Stimulated activated CD8-positive, alpha-beta memory T cell treated with anti-CD3 and anti-CD28 coated beads, Interleukin-4, amount 100 ng/mL, for 1 hour (primary cell): ENCODE measurements at places on chromosomes 13 and 19.

GRCh38 chr19:56348289-56348877 lies 33.7 kb upstream of the ZSCAN5A start:
- DNase-seq, result no peak

- DNase-seq, result no peak
These were observed 51.3 kb upstream of the TSC22D1 start for GRCh38 chr13:44627441-44627840.

- no peak for DNase-seq
These were observed 265.9 kb downstream of the MYO16 start for GRCh38 chr13:108895220-108895704.

DNA sequence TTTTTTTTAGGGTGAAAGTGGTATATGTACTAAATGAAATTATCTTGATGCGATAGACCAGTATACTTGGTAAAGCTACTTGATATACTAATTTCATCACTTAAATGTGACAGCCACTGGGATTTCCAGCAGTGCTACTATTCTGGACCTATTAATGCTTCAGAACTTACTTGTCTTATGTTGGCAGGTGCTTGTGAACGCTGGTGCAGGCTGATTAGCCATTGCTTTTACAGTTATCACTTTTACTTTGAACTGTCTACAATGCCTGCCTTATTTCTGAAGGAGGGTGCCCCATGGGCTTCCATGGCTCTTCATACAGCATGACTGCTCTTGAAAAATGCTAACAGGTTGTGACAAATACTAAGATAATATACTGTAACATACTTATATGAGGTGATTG lies 294.7 kb downstream of the GPC6 start:
- no peak for DNase-seq

GRCh38 chr19:45123440-45123850 lies 30.5 kb downstream of the PPP1R37 start:
- DNase-seq, result no peak

- no peak for DNase-seq
These were observed 154.5 kb upstream of the SOX1 start for GRCh38 chr13:111912453-111912866.

DNA sequence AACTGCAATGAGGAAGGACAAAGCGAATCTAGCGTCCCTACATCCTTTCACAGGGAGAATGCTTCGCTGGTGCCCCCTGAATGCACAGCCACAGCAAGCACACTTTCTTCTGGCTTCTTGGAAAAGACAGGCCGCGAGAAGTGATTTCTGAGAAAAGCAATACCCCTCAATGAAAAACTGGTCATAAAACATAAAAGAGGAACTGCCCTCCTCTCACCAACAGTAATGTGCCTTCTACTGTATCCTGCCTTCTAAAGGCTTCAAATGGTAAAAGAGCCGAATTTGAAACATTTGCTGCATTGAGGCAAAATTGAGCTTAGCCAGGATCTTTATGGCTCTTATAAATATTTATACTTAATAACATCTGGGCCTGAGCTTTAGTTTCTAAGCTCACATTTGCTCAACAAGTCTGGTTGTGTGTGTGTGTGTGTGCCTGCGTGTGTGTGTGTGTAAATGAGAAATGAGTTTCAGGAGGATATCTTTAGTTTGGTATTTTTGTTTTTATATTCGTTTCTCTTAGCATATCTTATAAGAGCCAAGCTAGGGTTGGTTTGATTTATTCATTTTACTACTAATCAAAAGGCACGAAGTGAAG lies 246.1 kb upstream of the MAB21L1 start:
- no peak for DNase-seq

GRCh38 chr13:109213714-109214113 lies 572.7 kb downstream of the IRS2 start:
- DNase-seq, result no peak

GRCh38 chr19:4379383-4380253 lies 20.7 kb downstream of the SH3GL1 start:
- no peak for DNase-seq
